ENCODE measurements at places on chromosomes 13 and 19. TPM values are rescaled to one million over a fixed set of nuclear protein-coding genes. Genes with fewer than 3 reads are reported as not detected.

The FFAR3 gene
- total RNA-seq = 3.1 TPM

The KIR2DL1 gene
- total RNA-seq = not detected

The R3HDM4 gene
- total RNA-seq = 83.3 TPM

The CYP4F12 gene
- total RNA-seq = not detected

The ZNF93 gene
- 21.7 TPM for total RNA-seq

The C19orf73 gene
- total RNA-seq = 1.7 TPM

The HCST gene
- 27.0 TPM for total RNA-seq

The ZNF44 gene
- 8.1 TPM for total RNA-seq

The ERICH4 gene
- not detected for total RNA-seq

GRCh38 chr19:37929355-37929923, 22.4 kb downstream of the SIPA1L3 start:
- H3K27me3 ChIP-seq = no peaks in the 10 kb centered on the region
- peaks cover 19% of the 10 kb centered on the region for H3K36me3 ChIP-seq
- no peak for DNase-seq

DNA sequence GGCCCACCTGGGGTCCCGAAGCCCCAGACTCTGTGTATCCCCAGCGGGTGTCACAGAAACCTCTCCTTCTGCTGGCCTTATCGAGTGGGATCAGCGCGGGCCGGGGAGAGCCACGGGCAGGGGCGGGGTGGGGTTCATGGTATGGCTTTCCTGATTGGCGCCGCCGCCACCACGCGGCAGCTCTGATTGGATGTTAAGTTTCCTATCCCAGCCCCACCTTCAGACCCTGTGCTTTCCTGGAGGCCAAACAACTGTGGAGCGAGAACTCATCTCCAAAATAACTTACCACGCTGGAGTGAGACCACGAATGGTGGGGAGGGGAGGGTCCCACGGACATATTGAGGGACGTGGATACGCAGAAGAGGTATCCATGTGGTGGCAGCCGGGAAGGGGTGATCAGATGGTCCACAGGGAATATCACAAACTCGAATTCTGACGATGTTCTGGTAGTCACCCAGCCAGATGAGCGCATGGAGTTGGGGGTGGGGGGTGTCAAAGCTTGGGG, 1.0 kb upstream of the ICAM5 start:
- H3K27ac ChIP-seq = peak overlapping the region; percentile 53
- DNase-seq = peak; percentile 70
- peaks cover 26% of the 10 kb centered on the region for H3K36me3 ChIP-seq
- peak overlapping the region; percentile 61 for H3K4me3 ChIP-seq
- H3K27me3 ChIP-seq = peaks cover 53% of the 10 kb centered on the region
- peaks cover 71% of the 10 kb centered on the region for H3K4me1 ChIP-seq

GRCh38 chr19:13942023-13942684, 3.9 kb upstream of the PODNL1 start:
- no peak for DNase-seq
- H3K4me3 ChIP-seq = no peak overlapping the region
- no peaks in the 10 kb centered on the region for H3K36me3 ChIP-seq
- H3K27me3 ChIP-seq = peaks cover 3% of the 10 kb centered on the region
- H3K27ac ChIP-seq = no peak overlapping the region

- peaks cover 30% of the 10 kb centered on the region for H3K4me1 ChIP-seq
- no peak overlapping the region for H3K27ac ChIP-seq
- no peaks in the 10 kb centered on the region for H3K36me3 ChIP-seq
- peak; percentile 25 for DNase-seq
Measured at GRCh38 chr13:50527612-50528509, 315.6 kb downstream of the DLEU7 start.

- H3K27ac ChIP-seq = peak overlapping the region; percentile 78
- peaks cover 3% of the 10 kb centered on the region for H3K36me3 ChIP-seq
- peak overlapping the region; percentile 78 for H3K4me3 ChIP-seq
- peaks cover 10% of the 10 kb centered on the region for H3K27me3 ChIP-seq
Measured at GRCh38 chr19:45769821-45770191, 754 bp upstream of the SIX5 start.

DNA sequence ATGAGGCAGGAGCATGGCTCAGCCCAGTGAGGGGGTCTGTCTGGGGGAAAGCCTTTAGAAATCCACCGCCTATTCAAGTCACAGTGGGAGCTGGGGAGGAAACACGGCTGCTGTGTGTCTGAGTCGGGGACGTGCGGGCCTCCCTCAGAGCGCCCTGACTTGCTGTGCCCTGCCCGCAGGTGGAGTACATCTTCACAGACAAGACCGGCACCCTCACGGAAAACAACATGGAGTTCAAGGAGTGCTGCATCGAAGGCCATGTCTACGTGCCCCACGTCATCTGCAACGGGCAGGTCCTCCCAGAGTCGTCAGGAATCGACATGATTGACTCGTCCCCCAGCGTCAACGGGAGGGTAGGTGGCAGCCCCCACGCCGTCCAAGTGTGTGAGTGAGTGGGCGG, 137.8 kb upstream of the MCF2L start:
- H3K27ac ChIP-seq = no peak overlapping the region
- no peak overlapping the region for H3K4me3 ChIP-seq
- DNase-seq = no peak
- no peaks in the 10 kb centered on the region for H3K27me3 ChIP-seq

DNA sequence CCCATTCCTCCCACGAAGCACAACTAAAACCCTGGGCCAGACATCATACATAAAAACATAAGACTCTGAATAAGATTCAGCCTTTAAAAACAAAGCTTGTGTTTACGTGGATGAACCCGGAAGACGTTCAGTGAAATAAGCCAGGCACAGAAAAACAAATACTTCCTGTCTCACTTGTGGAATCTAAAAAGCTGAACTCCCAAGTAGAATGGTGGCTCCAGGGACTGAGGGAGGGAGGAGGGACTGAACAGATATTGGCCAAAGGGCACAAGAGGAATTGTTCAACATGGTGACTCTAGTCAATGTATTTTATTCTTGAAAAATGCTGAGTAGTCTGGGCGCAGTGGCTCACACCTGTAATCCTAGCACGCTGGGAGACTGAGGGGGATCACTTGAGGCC, 35.7 kb upstream of the TPM4 start:
- no peak overlapping the region for H3K27ac ChIP-seq
- no peak for DNase-seq
- peaks cover 2% of the 10 kb centered on the region for H3K27me3 ChIP-seq
- no peak overlapping the region for H3K4me3 ChIP-seq

DNA sequence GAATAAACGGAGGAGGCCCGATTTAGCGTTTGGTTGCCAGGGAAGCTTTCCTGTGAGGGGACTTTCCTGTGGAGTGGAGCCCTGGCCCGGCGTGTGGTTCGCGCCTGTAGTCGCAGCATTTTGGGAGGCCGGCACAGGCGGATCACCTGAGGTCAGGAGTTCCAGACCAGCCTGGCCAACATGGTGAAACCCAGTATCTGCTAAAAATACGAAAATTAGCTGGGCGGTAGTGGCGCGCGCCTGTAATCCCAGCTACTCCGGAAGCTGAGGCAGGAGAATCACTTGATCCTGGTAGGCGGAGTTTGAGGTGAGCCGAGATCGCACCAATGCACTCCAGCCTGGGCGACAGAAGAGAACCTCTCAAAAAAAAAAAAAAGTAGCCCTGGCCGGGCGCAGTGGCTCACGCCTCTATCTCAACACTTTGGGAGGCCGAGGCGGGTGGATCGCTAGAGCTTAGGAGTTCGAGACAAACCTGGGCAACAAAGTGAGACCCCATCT, 6.9 kb downstream of the KANK3 start:
- H3K27ac ChIP-seq = no peak overlapping the region
- H3K4me1 ChIP-seq = peaks cover 8% of the 10 kb centered on the region
- peak overlapping the region; percentile 50 for H3K4me3 ChIP-seq
- H3K36me3 ChIP-seq = no peaks in the 10 kb centered on the region

DNA sequence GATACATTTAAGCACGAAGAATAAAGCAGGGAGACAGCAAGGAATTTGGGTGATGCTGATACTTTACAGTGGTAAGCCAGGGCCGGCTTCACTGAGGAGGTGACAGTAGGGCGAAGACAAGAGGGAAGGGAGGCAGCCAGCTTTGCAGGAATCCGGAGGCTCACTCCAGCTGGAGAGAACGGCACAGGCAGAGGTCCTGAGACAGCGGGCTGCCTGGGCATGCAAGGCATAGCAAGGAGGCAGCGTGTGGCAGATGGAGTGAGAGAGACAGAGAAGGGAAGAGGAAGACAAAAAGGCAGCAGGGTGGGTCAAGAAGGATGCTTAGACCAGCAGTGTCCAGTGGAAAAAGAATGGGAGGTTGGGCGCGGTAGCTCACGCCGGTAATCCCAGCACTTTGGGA, 83.2 kb upstream of the WASF3 start:
- peaks cover 14% of the 10 kb centered on the region for H3K4me1 ChIP-seq
- H3K36me3 ChIP-seq = no peaks in the 10 kb centered on the region
- no peak for DNase-seq

DNA sequence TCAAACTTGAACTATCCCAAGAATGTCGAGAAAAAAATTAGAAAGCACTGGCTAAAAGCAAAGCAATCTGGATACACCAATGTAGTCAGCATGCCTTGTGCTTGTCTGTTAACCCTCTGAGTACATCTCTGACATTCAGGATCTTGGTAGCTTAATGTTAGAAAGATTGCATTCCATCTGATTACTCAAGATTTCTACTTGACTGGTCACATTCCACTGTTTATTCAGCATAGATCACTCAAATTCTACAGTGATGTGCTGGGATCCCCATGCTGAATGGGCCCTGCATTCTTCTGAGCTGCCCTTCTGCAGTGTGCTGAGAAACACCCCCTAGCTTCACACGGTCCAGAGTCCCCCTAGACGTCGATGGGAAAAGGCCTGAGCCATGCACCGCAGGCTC, 295.4 kb upstream of the MAB21L1 start:
- DNase-seq = no peak
- H3K4me3 ChIP-seq = no peak overlapping the region
- H3K27me3 ChIP-seq = peaks cover 6% of the 10 kb centered on the region
